ENCODE measurements at places on chromosomes 13 and 19.

GRCh38 chr19:17137417-17137816 lies 61.8 kb downstream of the MYO9B start:
- DNase-seq, result no peak

DNA sequence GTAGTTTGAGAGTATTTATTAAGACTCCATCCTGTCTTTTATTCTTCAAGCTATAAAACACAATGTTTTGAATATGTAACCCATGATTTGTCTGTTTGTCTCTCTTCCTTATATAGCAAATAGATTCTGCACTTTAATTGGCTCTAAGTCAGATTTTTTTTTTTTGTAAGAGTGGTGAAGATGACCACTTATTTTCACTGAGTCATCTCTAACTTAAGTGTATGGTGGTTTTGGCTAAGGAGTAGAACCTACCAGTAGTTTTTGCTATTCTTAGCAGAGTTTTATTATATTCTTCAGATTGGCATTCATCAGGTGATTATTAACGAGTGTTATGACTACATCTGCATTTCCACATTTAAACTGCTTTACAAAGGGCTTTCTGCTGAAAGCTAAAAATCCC lies 194.7 kb downstream of the LMO7 start:
- no peak for DNase-seq

GRCh38 chr13:40770609-40770933 lies 419 bp downstream of the MRPS31 start:
- DNase-seq, result no peak

DNA sequence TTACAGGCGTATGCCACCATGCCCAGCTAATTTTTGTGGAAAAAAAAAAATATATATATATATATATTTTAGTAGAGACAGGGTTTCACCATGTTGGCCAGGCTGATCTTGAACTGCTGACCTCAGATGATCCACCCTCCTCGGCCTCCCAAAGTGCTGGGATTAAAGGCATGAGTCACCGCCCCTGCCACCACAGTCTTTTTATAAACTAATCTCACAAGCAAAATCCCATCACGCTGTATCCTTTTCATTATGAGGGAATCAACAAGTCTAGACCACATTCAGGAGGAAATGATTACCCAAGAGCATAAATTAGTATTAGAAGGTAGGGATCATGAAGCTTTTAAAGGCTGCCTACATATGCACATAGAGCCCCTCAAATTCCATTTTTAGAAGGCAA lies 210.6 kb upstream of the NBEA start:
- no peak for DNase-seq

- DNase-seq, result no peak
These were observed 68.5 kb downstream of the FLT1 start for GRCh38 chr13:28426381-28426780.
